ENCODE measurements at places on chromosomes 3 and 15. TPM values are rescaled to one million over a fixed set of nuclear protein-coding genes. Genes with fewer than 3 reads are reported as not detected.

DNA sequence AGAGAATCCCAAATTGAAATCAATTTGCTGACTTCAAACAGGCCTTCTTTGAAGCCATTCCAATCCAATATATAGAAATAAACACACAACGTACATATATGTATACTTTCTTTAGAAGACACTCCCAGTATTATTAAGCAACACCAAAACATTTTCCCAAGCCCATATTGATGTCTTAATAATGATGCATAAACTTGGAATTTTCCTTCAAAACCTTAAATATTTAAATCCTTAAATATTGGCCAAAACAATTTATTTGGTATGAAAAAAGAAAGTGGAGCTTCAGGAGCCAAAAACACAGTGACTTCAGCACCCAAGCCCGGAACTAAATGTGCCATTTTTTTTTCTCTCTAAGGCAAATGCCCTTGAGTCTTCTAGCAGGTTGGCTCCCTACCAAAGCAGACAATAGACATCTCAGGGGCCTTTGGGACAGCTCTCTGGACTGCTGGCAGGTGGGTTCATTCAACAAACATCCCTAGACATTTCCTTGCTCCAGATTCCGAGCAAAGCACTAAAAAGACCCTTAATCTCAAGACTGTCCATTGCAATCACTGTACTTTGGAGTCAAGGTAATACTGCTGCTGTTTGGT lies 384.7 kb downstream of the NTRK3 start:
- no peak for DNase-seq

The STAB1 gene
- 143 TPM for total RNA-seq

The COL7A1 gene
- total RNA-seq = 65.0 TPM

DNA sequence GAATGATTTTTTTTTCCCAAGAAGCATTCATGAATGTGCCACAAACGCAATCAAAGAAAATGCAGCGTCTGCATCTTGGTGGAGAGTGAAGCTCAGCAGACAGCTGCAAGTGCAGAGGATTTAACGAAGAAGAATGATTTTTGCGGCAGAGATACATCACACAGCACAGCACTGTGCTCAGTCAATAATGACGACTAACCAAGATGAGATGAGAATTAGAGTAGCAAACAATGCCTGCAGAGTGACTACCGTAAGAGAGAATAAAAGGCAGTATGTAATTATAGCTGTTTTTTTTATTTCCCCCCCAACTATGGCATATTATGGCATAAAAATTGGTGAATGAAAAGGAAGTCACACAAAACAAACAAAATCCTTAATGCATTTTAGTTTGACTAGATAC lies 218.0 kb upstream of the ROBO1 start:
- no peak for DNase-seq

The PLS1 gene
- total RNA-seq = 1.2 TPM

The AMIGO3 gene
- total RNA-seq = 2.4 TPM

The ACAD9 gene
- 26.5 TPM for total RNA-seq

The CKMT1A gene
- total RNA-seq = 3.6 TPM

- peak; percentile 94 for DNase-seq
Observed at GRCh38 chr3:59127071-59127470, 77.2 kb upstream of the CFAP20DC start.

DNA sequence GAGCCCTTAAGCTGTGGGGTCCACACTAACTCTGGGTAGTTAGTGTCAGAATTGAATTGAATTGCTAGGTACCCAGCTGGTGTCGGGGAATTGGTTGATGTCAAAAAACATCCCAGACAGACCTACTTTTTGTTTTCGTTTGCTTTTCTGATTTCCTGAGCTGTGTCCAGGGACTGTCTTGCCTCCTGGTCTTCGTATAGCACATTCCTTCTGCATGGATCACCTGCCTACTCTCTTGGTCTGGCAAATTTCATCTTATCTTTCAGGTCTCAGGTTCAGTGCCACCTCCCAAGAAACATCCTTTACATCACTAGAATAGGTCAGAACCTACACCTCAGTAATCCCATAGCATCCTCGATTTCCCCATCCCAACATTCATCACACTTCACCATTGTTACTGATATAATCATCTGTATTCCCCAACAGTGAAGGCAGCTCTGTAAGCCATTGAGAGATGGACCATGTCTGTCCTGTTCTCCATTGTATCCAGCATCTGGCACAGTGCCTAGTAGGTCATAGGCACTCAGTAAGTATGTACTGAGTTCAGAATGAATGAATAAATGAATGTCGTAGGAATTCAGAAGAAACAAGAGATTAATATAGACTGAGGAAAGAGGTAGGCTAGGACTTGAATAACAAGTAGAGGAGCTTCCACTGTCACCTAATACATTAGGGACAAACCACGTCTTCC lies 81.2 kb downstream of the ANP32A start:
- DNase-seq = no peak

The C3orf85 gene
- total RNA-seq = 2.6 TPM

DNA sequence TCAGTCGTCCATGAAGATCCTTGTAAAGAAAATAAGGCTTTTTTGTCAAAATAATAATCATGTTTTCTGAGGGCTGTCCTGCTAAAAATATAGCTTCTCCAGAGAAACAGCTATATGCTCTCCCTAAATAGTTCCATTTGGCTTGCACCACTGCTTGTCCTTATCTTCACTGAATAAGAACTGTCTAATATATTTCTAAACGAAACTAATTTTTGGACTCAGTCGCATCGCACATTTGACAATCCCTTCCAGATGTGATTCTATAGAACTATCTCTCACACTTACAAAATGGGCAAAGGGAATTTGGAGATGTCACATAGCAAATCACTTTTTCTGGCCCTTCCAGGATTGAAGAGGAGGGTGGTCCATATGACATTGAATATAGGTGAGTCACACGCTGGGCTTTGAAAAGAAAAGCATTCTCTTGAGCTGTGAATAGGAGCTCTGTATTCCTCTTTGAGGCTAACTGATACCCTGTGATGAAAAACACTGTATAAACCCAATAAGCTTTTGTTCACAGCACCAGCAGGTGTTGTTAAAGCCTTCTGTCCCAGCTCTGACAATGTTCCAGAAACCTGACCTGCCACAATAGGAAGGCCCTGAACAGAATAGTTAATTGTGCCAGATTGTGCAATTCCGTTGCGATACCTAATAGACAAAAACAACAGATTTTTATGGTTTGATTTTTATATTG lies 1144.2 kb downstream of the ROBO2 start:
- peak; percentile 13 for DNase-seq

GRCh38 chr3:186151077-186151971 lies 42.4 kb upstream of the ETV5 start:
- DNase-seq = no peak

The KLHDC8B gene
- 30.8 TPM for total RNA-seq

DNA sequence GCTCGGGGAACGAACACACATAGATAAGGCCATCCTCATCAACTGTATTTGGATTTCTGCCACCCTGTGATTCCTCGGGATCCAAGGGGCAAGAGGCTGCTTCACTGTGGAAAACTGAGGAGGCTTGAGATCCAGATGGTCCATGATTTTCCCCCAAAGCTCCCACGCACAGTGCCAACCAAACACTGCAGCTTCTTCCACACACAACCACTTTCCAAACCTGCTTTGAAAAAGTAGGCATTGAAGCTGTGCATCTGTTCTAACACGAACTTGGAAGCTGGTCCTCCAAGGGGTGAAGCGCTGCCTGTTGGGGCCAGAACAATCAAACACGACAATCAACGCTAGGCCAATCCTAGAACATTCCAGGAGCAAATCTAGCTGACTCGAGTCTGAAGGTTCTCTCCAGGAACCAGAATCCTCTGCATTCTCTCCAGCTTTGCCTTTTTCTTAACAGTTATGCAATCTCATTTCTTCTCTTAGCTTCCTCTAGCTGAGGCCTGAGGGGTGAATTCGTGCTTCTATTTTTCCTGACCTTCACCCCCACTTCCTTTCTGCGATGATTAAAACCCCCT lies 104.4 kb downstream of the LRRK1 start:
- DNase-seq = peak; percentile 50

- peak; percentile 62 for DNase-seq
Observed at GRCh38 chr3:52014613-52015012, 18.9 kb upstream of the RPL29 start.

DNA sequence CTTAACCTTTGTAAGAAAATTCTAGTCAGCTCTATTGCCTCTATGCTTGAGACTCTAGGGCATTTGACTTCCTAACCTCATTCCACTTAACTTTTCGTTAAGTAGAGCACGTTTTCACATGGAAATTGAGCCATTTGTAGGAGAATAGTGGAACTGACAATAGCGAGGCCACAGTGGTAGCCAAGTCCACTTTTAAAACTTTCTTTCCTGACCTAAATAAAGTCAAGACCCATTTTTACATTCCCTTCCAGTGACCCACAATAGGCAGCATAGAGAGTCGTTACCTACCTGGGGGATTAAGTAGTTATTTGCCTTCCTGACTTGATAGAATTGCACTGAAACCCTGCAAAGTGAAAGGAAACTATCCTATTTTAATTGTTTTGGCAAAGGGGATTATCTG lies 386.0 kb upstream of the NECTIN3 start:
- no peak for DNase-seq

The DNAH12 gene
- total RNA-seq = 0.48 TPM

The KY gene
- 1.7 TPM for total RNA-seq

DNA sequence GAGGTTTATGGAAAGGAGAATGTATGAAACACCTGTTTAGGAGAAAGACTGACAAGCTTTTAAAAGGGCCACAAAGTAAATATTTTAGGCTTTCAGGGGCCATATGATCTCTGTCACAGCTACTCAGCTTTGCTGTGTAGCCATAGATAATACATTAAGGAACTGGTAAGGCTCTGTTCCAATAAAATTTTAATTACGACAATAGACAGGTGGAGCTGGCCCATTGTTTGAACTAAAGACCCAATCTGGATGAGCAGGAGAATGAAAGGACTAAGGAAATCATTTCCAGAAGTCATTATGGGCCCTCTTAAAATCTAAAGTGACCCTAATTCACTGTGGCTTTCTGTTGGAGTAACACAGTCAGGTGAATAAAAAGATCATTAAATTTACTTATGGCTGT lies 48.5 kb upstream of the SLC12A8 start:
- DNase-seq = no peak

GRCh38 chr15:85407421-85408269 lies 27.2 kb downstream of the AKAP13 start:
- DNase-seq = no peak

DNA sequence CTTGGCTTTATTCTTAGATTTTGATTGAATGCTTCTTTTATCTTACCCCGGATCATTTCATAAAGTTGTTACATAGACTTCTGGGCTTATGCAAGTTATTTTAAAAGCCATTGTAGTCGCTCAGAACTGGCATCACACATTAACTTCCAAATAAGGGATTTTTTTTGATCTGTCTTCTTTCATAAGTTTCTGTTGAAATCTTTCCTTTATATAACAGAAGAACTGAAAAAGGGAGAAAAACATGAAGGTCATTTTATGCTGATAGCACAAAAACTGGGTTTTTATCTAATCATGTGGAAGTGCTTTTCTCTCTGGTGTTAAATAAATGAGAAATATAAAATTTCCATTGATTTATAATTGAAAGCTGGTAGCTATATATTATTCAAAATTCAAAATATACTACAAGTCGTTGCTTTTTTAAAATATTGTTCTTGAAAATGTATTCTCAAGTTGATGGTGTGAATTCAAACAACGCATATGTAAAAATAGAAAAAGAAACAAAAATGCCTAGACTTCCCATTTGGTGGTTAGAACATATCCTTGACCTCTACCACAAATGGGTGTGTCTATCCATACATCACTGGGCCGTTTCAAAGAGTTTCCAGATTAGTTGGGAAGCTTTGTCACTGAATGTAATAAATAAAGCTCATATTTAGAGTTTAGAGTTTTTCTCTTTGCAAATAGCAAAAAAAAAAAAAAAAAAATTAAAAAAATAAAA lies 258.3 kb upstream of the ZPLD1 start:
- DNase-seq = no peak

DNA sequence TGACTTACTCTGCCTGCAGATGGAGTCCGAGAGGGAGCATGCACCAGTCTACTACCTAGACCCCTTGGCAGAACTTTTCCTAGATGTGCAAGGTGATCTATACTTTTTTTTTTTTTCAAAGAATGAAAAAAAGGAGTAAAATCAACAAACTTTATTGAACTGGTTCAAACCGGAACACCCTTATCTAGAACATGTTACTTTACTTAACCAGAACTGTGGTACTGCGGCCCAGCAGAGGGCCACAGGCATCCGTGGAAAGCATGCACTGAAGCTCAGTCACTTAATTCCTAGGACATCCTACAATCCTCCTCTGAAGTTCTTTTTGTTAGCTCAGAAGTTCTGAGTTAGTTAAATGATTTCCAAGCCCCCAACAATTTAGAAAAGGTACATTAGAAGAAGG lies 21.6 kb downstream of the CHAC1 start:
- peak; percentile 26 for DNase-seq

- DNase-seq = peak; percentile 40
Observed at GRCh38 chr3:73086071-73086494, 24.6 kb downstream of the EBLN2 start.

DNA sequence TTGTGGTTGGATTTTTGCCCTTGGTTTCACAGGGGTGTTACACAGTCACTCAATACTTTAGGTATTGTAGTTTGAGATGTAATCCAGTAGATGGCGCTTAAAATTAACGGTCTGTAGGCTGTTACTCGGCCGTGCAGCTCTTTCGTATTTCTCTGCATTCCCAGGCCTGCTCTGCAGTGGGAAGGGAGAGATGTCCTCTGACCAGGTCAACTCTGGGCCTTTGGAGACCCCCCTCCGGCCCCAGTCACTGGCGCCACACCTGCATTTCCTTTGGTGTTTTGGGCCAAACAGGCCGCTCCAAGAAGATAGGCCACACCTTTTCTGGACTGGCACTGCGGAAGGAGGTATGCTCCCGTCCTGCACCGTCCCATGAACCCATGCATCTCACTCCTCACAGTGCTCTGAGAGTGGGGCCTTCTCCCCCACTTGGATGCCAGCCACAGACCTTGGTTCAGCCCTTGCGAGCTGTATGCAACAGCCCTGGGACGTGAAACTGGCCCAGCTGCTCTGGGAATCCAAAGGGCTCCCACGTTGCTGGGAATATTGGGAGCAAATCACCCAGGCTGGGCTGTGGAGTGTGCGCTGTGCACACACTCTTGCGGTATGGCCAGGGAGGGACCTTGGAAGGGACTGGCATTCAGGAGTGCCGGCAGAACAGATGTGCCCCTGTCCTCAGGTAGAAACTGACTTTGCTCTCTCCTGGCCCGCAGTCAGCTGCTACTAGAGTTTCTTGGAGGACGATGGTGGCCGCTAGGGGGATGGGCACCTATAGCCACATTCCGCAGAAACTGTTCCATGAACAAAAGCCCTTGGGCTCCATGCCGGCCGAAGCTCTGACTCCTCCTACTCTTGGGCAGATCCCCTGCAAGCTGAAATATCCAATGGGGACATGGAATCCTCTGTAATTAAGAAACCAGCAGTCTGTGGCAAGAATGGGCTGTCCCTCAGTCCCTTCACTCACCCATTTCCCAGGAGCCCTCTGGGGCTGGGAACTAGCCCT lies 410.5 kb upstream of the CADM2 start:
- DNase-seq = peak; percentile 5

- DNase-seq = no peak
Observed at GRCh38 chr3:182508919-182509711, 284.2 kb upstream of the ATP11B start.

The FBXO40 gene
- total RNA-seq = 2.2 TPM

Measured in umbilical cord (tissue), 2 donors.